ENCODE measurements at places on chromosomes 12 and 14.
A peak's percentile ranks its signal among the peaks of the same experiment; 100 is the strongest.

DNA sequence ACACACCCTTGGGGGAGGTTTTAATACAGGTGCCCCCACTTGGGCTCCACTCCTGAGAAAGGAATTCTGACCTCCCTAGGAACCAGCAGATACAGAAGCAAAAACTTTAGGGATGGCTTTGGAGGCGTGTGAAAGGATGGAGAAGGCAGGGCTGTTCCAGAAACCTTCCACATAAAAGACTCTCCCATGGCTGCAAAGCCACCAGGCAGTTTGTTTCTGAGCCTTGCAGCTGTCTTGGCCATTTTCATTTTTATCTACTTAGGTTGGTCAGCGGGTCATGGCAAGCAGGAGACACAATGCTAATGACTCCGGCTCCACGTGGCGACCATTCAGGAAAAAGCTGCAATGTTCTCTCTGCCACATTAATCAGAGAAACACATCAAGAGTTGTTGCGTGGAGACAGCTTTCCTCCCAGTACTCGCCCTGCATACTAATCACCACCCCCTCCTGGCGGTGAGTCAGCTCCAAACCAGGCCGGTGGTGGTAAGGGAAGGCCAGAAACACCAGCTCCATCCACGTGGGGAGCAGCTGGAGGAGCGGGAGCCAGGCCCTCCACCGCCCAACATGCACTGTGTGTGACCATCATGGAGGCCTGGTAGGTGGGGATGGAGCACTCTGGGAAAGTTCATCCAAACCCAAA lies 30.9 kb upstream of the IRF2BPL start:
- peak; percentile 30 for DNase-seq

DNA sequence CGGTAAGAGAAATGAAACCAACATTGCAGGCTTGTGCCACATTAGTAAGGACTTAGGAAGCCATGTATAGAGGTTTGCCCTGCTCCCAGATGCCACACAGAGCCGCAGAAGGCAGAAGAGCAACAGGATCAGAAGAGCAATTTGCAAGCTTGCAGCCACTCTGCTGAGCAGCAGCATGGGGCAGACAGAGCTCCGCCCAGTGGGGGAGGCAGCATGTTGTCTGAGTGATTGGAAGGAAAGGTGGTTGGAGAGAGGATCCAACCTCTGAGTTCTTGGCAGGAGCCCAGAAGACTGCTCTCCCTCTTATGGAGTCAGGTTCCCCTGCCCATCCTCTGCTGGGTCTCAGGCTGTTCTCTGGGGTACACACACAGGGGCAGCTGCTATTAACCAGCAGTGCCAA lies 2.3 kb upstream of the KRT6A start:
- no peak for DNase-seq

GRCh38 chr12:121975021-121975420 lies 46.7 kb upstream of the BCL7A start:
- DNase-seq = no peak

- DNase-seq = no peak
These were observed 5.9 kb upstream of the A2ML1 start for GRCh38 chr12:8816448-8817050.

DNA sequence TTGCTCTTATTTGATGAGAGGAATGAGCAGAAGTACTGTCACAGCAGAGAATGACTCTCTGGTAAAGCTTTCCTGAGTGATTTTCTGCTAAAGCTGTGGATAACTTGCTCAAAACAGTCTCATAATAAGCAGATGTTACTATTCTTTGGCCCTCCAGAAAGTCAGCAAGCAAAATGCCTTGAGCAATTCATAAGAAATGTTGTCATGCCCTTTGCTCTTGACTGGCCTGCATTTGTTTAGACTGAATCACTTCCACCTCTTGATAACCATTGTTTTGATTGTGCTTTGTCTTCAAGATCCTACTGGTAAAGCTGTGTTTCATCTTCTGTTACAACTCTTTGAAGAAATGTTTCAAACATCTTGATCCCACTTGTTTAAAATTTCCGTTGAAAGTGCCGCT lies 457.9 kb upstream of the FOXG1 start:
- no peak for DNase-seq

- DNase-seq = no peak
These were observed 10.7 kb upstream of the GPX2 start for GRCh38 chr14:64953310-64953654.

DNA sequence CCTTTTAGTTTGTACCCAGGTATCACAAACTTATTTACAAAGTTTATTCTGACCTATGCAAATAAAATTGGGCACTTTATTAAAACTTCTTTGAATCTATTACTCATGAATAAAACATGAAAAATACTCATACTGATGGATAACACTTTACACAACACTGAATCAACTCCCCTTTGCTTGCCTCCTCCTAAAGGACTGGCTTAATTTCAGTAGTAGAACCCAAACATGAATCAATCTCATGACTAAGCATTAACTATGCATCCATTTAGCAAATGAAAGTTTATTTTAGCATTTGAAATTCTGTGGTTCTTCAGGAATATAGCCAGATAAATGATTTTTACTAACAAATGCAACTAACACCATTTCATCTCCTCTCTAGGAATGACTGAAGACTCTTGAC lies 32.4 kb downstream of the DENND5B start:
- no peak for DNase-seq

GRCh38 chr14:99734406-99735051 lies 50.4 kb downstream of the CYP46A1 start:
- no peak for DNase-seq

DNA sequence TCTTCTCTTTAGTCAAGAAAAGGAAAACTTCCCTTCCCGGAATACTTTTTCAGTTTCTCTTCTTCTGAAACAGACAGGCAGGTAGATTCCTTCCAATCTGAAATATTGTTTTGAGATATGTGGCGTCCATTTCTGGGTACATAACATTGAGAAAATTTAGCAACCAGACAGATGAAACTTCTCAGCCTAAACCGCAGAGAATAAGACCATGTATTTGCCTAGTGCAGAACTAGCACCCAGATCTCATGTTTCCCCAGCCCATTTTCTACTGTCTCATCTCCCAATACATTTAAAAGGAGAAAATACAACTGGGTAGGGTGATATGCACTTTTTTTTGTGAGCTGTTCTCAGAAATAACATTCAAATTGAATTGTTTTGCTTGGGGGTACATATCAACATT lies 6.4 kb downstream of the AVPR1A start:
- no peak for DNase-seq

DNA sequence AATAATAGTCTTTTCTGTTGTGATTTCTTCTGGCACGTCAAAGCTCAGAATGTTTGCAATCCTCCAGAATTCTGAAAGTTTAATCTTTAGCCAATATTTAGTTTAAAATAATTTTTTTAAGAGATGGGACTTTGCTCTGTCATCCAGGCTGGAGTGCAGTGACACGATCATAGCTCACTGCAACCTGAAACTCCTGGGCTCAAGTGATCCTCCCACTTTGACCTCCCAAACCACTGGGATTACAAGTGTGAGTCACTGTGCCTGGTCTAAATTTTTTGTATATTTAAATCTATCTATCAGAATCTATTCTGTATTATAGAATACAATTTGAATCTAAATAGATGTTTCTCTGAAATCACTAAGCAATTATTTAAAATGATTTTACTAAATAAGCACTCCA lies 572.7 kb downstream of the VRK1 start:
- DNase-seq = no peak

DNA sequence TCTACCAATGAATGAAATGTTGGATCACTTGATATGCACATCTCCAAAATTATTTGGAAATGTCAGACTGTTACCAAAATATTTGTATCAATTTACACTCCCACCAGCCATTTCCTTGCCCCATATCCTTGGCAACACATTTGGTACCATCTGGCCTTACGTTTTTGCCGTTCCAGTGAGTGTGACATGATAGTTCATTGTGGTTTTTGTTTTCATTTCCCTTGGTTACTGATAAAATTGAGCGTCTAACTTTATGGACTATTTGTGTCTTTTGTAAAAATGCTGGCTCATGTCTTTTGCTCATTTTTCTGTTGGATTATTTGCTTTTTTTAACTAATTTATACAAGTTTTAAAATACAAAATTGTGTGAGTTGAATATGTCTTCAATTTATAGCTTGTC lies 11.0 kb downstream of the KLHDC1 start:
- DNase-seq = no peak

- no peak for DNase-seq
These were observed 25.8 kb upstream of the G2E3 start for GRCh38 chr14:30533126-30533525.

DNA sequence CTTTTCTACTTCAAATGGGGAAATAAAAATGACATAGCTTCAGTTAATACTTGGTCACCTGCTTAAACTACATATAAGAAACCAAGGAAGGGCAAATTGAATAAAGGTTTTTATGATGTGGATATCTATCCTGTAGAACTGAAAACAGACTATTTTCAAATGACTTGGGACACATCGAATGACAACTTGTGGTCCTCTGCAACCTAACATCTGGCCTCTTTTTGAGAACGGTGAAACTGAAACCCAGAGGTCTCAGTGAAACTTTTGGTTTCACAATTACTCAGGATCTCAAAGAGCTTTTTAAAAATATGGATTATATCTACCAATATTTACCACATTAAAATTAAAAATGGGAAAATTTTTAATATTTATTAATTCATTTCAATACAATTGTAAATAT lies 65.2 kb downstream of the PPP2R5E start:
- no peak for DNase-seq

DNA sequence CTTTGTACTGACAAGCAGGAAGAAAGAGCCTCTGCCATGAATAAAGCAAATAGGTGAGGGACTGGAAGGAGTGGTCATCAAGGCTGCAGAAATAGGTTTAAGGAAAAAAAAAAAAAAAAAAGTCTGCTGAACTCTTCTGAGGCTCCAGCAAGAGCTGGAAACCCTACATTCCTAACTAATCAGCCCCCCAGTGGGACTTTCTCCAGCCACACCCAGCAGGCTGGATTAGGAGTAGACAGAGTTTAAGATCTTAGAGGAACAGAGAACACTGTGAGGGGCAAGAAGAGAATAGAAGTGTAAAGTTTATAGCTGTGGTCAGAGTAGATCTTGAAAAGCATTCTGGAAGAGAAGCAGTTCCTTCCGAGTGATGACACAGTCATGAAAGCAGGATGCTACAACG lies 66.4 kb downstream of the ATXN2 start:
- DNase-seq = no peak

GRCh38 chr12:129776977-129777667 lies 126.7 kb downstream of the TMEM132D start:
- DNase-seq = no peak

DNA sequence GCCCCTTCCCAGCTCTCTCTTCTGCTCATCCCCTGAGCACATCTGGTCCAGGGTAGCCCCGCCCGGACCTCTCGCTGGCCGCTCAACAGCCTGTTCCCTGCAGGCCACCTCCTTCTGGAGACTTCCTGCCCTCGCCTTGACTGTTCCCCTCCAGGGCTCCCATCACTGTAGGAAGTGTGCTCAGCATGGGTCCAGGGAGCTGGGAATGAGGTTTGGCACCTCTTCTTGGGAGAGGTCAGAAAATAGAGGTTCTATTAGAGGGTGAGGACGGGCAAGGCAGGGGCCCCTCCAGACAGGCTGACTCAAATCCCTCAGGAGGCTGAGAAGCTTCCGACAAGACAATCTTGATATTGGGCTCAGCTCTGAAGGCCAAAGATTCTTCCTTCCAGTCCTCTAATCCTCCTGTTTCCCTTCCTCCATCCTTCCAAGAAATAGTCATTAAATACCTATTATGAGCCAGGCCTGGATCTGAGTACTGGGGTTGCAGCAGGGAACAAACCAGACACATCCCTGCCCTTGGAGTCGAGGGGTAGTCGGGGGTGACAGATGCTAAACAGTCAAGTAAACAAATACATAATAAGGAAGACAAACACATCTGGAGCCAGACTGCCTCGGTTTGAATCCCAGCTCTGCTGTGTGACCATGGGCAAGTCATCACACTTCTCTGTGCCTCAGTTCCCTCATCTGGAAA lies 30.6 kb downstream of the CMKLR1 start:
- no peak for DNase-seq

DNA sequence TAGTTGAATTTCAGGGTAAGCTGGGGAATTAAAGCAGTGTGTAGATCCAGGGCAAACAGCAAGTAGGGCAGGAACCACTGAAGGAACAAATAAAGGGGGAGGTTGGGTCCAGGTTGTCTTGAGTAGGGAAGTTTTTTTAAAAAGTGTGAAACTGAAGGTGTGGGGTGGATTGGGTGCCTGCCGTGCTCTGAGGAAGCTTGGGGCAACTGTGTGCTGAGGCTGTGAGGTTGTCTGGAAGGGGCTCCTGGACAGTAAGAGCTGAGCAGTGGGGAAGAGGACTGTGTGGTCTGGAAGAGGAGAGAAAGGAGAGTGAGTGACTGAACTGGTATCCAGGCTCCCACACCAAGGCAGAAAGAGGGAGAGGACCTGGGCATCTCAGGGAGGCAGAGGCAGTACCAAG lies 10.9 kb upstream of the GPR162 start:
- DNase-seq = no peak

DNA sequence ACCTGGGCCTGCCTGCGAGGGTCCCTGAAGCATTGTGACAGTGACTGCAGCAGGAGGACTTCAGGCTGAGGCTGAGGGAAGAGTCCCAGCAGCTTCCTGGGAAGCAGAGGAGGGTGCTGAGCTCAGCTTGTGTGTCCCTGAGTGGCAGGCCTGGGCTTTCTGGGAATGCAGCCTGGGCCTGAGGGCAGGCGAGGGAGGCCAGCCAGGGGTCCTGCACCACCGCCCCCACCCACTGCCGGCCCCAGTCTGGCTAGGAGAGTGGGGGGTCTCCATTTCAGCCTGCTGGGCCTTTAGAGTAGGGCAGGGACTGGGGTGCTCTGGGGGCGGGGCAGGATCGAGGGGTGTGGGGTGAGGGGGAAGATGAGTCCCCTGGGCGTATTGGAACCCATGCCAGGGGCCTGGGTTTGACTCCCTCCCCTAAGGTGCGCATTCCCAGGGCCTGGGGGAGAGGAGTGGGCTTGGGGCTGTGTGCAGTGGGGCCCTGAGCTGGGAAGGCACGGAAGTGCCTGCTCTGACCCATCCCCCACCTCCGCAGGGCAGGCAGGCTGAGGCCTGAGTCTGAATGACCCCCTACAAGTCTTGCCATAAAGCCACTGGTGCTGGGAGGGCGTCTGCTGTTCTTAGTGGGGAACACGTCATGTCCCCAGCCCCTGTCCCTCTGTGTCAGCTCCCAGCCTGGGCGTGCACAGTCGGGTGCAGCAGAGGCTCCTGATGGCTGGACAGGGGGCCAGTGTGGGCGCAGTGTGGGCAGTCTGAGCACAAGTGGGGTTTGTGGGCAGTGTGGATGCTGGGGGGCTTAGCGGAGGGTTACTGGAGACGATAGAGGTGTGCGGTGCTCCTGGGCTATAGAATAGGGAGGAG lies 46.4 kb downstream of the KRT80 start:
- no peak for DNase-seq

DNA sequence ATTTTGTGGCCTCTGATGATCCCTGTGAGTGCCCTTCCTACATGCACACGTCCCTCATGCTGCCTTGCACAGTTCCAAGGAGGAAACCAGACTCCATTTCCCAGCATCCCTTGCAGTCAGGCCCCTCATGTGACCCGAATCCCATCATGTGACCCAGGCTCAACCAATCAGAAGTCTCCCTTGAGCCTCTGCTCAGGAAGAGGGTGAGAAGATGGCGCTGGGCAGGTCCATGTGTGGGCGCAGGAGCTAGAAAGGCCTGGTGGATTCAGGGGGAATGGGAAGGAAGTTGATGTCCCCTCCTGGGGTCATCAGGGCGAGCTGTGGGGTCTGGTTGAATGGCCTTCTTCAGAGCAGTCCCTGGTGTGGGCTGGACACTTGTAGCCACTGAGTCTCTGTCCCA lies 240.5 kb downstream of the ADGRD1 start:
- no peak for DNase-seq

- no peak for DNase-seq
These were observed 1.1 kb downstream of the HDAC7 start for GRCh38 chr12:47818467-47819137.

Measured in T-helper 22 cell (primary cell).